ENCODE measurements at places on chromosomes 6 and 20. TPM values are rescaled to one million over a fixed set of nuclear protein-coding genes. Genes with fewer than 3 reads are reported as not detected.

GRCh38 chr6:132268209-132268608 is 133.1 kb downstream of the MOXD1 start:
- DNase-seq, result no peak

- DNase-seq, result peak; percentile 77
These were observed 26.1 kb downstream of the LOC128125822 start for GRCh38 chr6:63598049-63599036.

GRCh38 chr20:57000441-57000968 is 265.9 kb downstream of the BMP7 start:
- no peak for DNase-seq

- peak; percentile 36 for DNase-seq
These were observed 6.6 kb upstream of the WTAP start for GRCh38 chr6:159720708-159721107.

Gene RNF39
- total RNA-seq, result not detected

Gene SHLD1
- total RNA-seq, result 7.9 TPM

GRCh38 chr20:47353692-47354463 is 2.6 kb downstream of the ZMYND8 start:
- no peak for DNase-seq

- DNase-seq, result no peak
These were observed 72.5 kb downstream of the ITCH start for GRCh38 chr20:34435589-34435988.

DNA sequence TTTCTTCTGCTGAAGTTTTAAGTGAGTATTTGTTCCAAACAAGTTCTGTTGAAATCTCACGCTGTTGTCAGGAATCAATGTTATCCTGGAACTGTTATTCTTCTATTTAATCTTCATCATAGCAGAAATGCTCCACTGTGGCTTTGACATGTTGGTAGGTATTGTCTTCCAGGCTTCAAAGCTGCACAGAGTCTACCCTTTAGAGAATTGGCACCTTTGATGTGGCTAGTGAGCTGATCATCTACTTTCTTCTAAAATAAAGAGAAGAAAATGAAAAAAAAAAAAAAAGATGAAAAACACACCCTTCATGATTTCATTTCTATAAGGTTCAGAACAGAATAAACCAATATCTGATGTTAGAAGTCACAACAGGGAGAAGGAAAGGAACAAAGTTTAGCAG is 5.8 kb upstream of the ZSCAN23 start:
- DNase-seq, result no peak

- no peak for DNase-seq
These were observed 60.4 kb downstream of the TMEM200A start for GRCh38 chr6:130426066-130426721.

- DNase-seq, result no peak
These were observed 193.5 kb upstream of the SPTLC3 start for GRCh38 chr20:12815231-12815768.

GRCh38 chr6:82904257-82904656 is 161.4 kb downstream of the UBE3D start:
- no peak for DNase-seq

Gene LST1
- total RNA-seq, result 69.8 TPM
